ENCODE measurements at places on chromosomes 3 and 15.

- DNase-seq = no peak
Measured at GRCh38 chr3:58355179-58355578, 22.5 kb downstream of the PXK start.

DNA sequence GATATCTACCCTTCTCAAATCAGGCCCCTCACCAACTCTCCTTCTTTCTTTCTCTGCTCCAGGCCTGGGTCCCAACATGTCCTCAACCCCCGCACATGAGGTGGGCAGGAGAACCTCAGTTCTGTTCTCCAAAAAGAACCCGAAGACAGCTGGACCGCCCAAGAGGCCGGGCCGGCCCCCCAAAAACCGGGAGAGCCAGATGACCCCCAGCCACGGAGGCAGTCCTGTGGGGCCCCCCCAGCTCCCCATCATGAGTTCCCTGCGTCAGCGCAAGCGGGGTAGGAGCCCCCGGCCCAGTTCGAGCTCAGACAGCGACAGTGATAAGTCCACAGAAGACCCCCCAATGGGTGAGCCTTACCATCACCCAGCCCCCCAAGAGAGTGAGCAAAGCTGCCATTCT lies 5.6 kb upstream of the OGG1 start:
- no peak for DNase-seq

DNA sequence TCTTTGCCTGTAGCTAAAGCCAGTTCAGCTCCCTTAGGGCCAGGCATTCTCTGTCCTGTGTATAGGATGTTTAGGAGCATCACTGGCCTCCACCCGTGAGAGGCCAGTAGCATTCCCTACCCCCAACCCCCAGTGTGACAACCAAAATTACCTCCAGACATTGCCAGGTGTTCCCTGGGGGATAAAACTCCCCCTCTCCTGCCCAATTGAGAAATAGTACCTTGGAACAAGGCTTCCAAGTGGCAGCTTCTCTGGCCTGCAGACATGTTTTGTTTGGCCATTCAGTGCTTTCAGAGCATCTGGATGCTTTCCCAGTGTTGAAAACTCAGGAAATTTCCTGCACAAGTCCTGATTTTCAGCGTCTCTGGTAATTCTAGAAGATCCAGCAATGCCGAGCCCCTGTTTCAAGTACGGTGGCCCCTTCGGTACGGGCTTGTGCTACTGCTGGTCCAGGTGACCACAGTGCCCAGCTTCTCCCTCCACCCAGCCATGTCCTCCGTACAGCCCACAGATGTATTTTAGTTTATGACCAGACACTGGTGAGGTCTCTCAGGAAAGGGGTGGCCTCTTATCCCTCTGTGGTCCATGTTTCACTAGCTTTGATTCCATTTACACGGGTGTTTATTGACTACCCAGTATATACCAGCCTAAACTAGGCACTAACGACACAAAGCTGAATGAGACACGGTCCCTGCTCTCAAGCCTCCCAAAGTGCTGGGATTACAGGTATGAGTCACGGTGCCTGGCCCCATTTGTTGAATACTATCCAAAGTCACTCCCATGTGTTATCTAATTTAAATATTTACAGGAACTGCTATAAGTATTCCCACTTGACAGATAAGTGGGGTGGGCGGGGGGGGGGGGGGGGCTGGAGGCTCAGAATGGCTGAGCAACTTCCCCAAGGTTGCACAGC lies 125.4 kb upstream of the RAD18 start:
- DNase-seq = no peak

- no peak for DNase-seq
Measured at GRCh38 chr3:118990823-118991560, 43.7 kb downstream of the IGSF11 start.

GRCh38 chr15:29528276-29528675 lies 258.7 kb upstream of the NSMCE3 start:
- no peak for DNase-seq

DNA sequence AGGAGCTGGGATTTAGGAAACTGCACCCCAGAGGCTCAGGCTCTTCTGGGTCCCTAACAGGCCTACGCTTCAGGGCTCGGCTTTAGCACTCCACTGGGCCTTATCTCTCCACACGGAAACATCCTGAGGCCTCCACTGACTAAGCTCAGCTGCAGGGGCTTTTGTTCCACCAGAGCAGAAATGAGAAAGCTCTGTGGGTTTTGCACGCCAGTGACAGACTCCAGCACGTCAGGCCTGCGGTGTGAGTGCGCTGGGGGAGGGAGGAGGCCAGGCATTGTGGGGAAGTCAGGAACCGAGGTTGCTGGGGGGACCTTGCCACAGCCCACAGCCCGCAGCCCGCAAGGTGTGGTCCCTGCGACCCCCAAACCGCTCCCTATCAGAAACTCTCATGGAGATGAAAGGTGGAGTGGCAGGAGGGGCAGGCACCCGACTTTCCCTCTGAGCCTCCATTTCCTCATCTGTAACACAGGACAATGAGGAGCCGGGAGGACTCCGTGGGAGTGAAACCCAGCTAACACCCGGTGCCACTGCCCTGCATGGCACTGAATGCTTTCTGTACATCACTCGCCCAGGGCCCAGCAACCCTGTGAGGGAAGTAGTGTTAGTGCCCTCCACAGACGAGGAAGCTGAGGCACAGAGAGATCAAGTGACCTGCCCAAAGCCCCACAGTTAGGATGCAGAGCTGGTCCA lies 106.5 kb downstream of the TPRA1 start:
- no peak for DNase-seq

DNA sequence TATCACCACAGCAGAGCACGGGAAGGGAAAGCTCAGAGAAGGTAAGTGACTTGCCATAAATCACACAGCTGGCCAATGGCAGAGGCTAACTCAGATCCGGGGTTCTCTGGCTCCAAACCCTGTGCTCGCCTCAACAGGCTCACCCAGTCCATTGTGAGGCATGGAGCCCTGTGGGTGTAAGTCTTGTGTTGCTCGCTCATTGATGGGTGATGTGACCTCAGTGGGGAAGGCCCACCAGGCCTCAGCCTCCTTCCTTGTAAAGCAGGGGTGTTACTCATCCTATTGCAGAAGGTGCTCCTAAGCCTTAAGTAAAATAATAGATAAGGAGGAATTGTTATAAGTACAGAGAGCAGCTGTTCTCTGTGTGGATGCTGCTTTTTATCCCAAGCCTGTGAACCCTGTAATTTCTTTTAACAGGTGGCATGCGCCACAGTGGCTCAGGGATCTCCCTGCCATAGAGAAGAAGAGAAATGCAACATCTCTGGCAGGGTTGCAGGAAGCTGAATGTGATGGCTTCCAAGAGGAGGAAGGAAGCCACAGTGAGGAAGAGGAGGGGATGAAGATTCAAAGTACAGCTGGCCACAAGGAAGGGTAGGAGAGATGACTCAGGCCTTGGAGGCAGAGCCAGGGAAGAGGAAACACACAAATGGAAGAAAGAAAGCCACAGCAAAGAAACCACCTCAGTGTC lies 30.9 kb upstream of the SPSB4 start:
- no peak for DNase-seq

- no peak for DNase-seq
Measured at GRCh38 chr15:81813215-81813614, 232.6 kb downstream of the MEX3B start.

- DNase-seq = no peak
Measured at GRCh38 chr3:174266476-174266875, 592.7 kb upstream of the NAALADL2 start.

DNA sequence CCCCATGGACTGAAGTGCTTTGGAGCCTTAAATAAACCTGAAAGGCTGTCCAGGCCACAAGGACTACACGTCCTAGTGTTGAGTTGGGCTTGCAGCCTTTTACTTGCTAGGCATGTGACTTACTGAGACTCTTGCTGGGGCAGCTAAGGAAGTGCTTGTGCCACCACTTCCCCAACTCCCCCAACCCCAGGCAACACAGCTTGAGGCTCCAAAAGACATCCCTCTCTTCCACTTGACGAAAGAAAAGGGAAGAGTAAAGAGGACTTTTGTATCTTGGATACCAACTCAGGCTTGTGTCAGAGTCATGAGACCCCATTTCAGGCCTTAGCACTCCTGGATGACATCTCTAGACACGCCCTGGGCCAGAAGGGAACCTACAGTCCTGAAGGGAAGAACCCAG lies 109.8 kb downstream of the XRN1 start:
- no peak for DNase-seq

DNA sequence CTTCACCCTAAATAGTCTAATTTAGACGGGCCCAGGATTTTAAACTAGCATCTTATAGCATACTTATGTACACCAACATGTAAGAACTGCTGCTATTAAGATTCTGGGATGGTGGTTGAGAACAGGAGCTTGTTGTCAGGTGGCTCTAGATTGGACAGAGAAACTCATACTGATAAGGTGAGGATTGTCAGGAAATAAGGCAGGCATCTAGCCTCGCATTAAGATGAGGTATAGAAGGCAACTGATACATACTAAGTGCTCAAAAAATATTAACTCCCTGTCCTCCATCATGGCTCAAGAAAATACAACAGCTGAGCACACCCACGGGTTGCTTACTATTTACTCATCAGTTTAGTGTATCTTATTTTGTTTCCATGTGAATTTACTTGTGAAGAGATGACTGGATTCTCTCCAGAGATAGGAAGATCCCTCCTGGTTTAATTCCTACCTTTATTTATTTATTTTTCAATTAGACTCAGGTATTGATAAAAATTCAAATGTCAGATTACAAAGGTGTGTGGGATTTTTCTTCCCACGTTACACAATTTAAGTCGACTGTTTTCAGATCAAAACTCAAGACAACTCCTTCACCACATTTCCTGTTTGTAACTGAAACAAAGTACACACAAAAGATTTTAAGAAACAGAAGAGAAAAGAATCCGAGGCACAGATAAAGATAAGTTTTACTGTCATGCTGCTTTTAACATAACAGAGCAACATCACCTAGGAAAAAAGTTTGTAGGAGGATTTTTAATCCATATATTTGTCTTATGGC lies at the start of gene TRAT1:
Gene TRAT1 (plus strand): TSS at position 664 of the 775 bp plus-strand sequence. CDS start 142 bp downstream, outside the sequence.
- DNase-seq = no peak

GRCh38 chr3:58521917-58522631 lies 14.9 kb downstream of the ACOX2 start:
- DNase-seq = no peak

DNA sequence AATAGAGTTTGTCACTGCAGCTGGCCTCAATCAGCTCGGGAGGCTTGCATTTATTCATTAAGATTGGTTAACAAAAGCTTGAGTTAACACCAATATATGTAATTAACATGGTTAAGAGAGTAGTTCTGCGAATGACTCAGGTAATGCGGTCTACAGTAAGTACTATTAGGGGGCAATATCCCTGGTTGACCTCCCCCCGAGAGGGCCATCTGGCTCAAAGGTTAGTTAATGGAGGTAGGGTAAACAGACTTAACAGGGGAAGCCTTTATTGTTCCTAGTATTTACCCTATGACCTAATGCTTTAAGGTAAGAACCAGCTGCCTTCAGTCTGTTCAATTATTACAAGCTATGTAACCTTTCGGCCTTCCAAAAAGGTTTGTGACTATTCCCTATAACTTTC lies 403.3 kb upstream of the SGO1 start:
- no peak for DNase-seq

DNA sequence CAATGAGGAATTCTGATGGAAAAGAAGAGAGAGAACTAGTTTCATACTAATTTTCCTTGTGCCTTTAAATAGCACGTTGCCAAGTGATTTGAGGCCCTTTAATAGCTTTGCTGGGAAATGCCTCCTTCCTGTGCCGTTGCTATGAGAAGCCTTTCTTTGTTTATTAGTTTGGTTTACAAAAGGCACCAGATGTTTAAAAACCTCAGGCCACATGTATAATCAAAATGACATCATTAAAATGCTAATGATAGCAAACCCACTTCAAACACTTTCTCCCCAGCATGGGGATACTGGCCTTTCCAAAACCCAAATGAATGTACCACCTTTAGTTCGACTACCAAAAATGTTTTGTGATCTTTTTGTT lies 50.0 kb upstream of the TBC1D23 start:
- DNase-seq = no peak

GRCh38 chr3:179166561-179167201 lies 18.5 kb downstream of the PIK3CA start:
- no peak for DNase-seq

DNA sequence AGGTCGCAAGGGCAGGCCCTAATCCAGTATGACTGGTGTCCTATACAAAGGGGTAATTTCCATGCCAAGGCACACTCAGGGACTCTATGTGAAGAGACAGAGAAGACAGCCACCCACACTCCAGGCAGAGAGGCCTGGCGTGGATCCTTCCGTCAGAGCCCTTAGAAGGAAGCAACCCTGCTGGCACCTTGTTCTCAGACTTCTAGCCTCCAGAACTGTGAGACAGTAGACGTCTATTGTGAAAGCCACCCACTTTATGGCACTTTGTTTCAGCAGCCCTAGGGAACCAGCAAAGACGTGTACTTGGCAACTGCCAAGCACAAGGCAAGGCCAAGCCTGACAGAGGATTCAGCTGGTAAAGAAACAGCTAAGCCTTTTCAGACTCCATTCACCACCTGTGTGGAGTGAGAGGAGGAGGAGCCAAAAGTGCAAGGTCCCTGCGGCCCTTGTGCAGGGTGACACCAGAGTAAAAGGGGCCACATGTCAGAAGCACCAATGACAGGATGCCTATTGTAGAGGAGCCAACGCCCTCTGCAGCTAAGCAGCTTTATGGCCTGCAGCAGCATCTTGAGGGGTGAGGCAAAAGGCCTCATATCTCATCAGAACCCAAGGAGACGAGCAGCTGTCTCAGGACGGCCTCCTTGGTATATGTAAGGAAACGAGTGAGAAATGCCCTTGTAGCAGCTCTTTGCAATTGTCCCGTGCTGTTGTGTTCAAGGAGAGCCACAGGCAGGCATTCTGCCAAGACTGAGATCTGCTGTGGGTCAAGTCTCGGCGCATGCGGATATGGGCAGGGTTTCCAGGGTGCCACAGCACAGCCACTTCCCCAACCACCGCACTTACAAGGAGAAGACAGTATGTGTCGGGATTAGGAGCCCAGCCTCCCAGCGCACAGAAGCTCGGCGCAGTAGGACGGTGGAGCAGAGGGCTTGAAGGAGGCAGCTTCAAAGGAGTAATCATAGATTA lies 121.5 kb upstream of the LIPC start:
- DNase-seq = no peak

- DNase-seq = no peak
Measured at GRCh38 chr3:51703068-51703760, 3.7 kb upstream of the GRM2 start.

DNA sequence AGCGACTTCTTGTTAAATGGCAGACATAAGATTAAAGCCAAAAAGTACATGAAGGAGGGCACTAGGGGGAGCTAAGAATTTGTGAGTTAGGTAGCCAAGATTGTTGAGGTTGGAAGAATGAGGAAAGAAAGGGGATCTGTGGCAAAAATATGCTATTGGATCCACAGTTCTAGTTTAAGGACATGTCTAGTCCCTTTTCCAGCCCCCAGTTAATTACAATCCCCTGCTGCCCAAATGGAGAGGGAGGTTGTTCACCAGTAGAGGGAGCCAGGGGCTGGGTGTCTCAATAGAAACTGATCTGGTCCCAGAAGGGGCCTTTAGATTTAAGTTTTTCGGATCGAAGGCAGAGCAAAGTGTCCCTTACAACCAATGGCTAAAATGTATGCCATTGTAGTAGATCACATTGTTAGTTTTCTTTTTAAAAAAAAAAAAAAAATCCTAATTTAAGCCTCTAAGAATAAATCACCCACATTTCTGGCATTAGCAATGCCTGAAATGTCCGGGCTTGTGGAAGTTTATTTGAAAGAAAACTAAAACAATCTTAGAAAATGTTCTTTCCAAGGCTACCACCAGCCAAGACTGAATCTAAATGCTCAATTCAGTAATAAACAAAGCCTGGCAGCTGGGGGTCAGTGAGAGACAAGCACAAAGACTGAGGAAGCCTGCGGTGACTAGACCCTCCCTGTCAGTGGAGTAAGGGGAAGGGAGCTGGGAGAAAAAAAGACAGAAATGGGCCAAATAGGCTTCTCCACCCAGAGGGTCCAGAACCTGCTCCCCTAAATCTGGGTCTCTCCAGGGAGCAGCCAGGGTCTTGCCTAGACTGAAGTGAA lies 7.1 kb downstream of the COL8A1 start:
- no peak for DNase-seq
